Myocyte (in vitro differentiated cells): ENCODE measurements at places on chromosomes 12 and 14. TPM values are rescaled to one million over a fixed set of nuclear protein-coding genes. Genes with fewer than 3 reads are reported as not detected.
A peak's percentile ranks its signal among the peaks of the same experiment; 100 is the strongest.

DNA sequence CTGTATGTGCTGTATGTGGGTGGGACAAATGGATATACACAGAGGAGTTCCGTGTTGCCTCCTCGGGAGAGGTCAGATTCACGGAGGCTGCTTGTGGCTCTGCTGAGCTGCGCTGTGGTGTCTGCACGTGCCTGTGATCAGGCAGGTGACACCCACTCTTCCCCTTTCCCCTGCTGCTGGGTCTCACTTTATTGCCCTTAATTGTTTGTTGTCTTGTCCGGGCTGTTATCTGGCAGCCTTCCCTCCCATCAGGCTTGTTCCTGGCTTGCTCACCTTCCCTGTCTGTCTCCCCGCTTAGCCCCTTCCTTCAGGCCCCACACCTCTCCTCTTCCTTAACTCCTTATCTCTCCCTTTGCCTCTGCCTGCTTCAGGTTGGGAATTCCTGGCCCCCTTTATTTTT, 13.5 kb downstream of the WNT5B start:
- DNase-seq, result no peak

GRCh38 chr12:76685246-76685678, 78.7 kb upstream of the ZDHHC17 start:
- DNase-seq, result peak; percentile 39

- peak; percentile 87 for DNase-seq
Observed at GRCh38 chr14:75709207-75709812, 48.3 kb downstream of the TTLL5 start.

- DNase-seq, result no peak
Observed at GRCh38 chr14:26304056-26304455, 293.8 kb downstream of the NOVA1 start.

DNA sequence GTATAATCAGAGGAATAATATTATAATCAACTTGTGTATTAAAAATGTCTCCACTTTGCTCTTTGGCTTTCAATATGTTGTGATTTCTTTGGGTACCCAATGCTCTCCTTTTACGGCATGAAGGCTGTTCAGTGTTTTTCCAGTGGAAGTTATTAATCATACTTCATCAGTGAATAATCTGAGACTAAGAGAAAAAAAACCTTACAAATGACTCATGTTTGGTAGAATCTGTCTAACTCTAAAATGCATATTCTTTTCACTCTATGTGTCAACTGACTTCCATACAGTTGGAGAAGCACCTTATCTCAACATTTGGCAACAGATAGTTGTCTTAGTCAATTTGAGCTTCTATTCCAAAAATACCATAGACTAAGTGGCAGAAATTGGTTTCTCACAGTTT, 82.2 kb downstream of the PTPRO start:
- DNase-seq, result peak; percentile 5

- DNase-seq, result no peak
Observed at GRCh38 chr12:90322006-90322405, 613.4 kb upstream of the ATP2B1 start.

- peak; percentile 0 for DNase-seq
Observed at GRCh38 chr12:13573698-13574321, 377.3 kb downstream of the EMP1 start.

DNA sequence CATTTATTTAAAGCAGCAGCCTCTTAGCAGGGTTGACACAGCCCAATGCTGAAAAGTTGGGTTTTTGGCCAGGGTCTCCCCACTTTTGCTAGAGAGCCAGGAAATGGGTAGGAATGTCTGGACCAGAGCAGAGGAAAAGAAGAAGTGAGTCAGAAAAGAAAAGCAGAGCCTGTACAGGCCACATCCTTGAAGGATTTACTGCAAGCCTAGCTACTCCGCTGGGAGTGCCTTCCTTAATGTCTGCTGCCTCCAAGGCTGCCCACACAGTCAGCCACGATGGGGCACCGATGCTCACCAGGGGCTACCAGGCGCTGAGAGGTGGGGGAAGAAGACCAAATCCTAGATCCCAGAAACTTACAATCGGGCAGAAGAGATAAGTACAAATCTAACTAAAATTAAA, 139.2 kb downstream of the C12orf75 start:
- no peak for DNase-seq

DNA sequence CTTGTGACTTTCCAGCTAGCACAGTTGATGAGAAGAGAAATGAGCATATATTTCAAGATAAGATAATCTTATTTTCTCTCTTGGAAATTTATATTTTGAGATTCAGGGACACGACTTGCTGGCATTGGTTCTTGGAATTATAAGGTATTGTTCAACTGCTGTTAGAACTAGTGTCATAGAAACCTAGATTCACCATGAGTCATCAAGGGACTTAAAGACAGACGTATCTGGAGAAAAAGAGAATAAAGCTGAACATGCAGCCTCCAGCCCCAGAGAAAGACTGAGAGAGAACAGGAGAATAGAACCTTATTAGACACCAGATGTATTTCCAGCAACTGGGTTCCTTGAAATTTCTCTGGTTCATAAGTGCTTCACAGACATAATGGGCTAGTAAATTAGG, 194.4 kb upstream of the PPFIA2 start:
- DNase-seq, result no peak

DNA sequence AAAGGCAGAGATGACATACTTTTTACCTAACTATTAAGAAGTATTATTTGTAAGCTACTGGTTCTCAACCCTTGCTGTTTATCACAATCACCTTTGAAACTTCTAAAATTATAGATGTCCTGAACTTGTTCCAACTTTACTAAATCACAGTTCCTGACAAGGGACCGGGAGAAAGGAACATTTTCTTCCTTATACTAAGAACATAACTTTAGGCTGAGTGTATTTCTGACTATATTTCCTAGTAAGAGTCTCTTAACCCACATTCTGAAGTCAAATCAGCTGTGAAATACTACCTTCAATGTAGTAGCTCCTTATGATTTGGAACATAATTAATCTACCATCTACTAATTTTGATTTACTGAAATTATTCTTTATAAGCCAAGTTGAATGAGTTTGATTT, 80.2 kb downstream of the BAZ1A start:
- DNase-seq, result no peak

The NGB gene
- total RNA-seq, result not detected in 2 replicates

The FIGNL2 gene
- 0.11 and 0.36 TPM in 2 replicates for total RNA-seq

The KTN1 gene
- 203 and 227 TPM in 2 replicates for total RNA-seq

The C12orf56 gene
- total RNA-seq, result not detected in 2 replicates

The GLS2 gene
- total RNA-seq, result not detected in 2 replicates

The CLEC7A gene
- not detected in 2 replicates for total RNA-seq
